Effector CD4-positive, alpha-beta T cell (primary cell): ENCODE measurements at places on chromosomes 4 and X.

GRCh38 chr4:69126024-69126423 is 29.8 kb downstream of the UGT2B7 start:
- DNase-seq: no peak

GRCh38 chr4:167616476-167616875 is 382.2 kb upstream of the SPOCK3 start:
- no peak for DNase-seq

DNA sequence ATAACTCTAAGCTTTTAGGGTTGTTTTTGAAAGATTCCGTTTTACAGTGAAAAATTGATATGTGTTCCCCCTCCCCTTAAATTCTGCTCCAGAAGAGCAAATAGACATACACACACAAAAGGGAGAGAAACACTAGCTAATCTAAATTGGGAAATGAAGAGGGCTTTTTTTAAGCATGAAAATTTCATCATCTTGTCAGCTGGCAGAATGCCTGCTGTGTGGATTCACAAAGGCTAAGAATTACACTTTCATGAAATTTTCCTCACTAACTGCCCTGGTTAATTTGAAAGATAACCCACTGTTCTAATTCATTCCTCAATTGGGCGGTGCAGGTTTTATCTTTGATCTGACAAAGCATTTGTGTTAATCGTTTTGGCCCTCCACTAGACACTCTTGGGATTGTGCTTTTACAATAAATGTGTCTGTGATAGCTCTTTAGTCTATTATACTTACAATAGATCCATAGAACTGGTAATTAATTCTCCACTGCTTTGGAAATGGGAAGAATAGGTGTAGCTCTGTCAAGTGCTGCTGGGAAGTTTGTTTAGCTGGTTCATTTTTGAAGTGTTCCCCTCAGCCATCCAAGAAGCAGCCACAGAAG is 152.9 kb downstream of the POLA1 start:
- DNase-seq: no peak

DNA sequence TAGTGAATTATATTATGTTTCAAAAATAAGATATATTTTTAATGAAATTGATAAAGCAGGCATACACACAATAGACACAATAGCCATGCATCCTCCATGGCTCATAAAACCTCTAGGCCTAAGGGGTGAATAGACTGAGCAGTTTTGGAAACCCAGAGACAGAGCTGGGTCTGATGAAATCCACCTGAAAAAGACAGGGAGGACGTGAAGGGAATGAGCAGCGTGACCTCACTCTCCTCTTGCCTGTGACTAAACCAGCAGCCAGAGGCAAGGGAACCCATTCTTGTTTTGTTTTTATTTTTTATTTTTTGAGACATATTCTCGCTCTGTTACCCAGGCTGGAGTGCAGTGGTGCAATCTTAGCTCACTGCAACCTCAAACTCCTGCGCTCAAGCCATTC is 424.4 kb upstream of the FAM241A start:
- DNase-seq: no peak

GRCh38 chrX:22389556-22390179 is 117.0 kb downstream of the CBLL2 start:
- no peak for DNase-seq

DNA sequence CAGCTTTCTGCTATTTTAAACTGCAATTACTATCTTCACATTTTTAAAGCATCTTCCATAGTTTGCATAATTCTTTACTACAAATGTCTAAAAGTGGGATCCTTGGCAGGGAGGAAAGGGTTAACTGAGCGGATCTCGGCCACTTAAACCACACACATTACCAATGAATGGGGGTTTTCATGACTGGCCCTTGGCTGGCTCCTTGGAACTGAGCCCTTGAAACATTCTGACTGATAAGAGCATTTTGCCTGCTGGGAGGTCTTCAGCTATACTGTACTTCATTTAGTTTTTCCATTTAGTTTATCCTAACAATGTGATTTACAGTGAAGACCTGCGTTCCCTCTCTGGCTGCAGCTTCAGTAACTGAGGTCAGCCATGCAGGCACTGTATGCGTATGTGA is 31.7 kb upstream of the MFAP3L start:
- no peak for DNase-seq

GRCh38 chr4:70994069-70994366 is 569 bp downstream of the DCK start:
- no peak for DNase-seq

- no peak for DNase-seq
These were observed 276.6 kb downstream of the DHRSX start for GRCh38 chrX:2224161-2224560.

DNA sequence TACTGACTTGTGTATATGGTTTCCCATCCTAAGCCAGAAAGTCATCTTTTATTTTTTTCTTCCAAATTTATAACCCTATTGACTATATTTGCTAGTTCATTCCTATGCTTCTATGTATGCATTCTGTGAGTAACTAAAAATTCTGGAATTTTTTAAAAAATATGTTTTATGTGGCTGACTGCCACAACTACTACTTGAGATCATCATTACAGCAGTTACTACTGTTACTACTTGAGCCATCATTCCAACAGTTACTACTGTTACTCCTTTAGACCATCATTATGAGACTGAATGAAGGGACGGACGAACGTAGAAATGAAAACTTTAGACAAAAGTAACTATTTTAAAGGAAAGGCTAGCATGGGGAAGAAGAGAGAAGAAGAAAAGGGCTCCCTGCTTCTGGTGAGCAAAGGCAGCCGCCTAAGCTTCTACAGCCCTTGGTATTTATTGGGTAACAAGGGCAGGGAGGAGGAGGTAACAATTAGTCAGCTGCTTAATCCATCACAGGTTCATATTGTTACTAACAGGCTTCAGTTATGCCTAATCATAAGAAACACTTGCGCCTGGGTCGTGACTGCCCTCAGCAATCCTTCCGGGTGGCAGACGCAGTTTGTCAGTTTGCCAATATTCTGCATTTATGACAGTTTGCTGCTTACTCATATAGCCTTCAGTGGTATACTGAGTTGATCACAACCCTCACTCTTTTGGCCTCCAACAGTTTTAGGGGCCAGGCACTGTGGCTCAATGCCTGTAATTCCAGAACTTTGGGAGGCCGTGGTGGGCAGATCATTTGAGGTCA is 80.4 kb downstream of the PDLIM5 start:
- no peak for DNase-seq

GRCh38 chr4:112234952-112235609 is 3.5 kb downstream of the AP1AR start:
- DNase-seq: peak; percentile 44

DNA sequence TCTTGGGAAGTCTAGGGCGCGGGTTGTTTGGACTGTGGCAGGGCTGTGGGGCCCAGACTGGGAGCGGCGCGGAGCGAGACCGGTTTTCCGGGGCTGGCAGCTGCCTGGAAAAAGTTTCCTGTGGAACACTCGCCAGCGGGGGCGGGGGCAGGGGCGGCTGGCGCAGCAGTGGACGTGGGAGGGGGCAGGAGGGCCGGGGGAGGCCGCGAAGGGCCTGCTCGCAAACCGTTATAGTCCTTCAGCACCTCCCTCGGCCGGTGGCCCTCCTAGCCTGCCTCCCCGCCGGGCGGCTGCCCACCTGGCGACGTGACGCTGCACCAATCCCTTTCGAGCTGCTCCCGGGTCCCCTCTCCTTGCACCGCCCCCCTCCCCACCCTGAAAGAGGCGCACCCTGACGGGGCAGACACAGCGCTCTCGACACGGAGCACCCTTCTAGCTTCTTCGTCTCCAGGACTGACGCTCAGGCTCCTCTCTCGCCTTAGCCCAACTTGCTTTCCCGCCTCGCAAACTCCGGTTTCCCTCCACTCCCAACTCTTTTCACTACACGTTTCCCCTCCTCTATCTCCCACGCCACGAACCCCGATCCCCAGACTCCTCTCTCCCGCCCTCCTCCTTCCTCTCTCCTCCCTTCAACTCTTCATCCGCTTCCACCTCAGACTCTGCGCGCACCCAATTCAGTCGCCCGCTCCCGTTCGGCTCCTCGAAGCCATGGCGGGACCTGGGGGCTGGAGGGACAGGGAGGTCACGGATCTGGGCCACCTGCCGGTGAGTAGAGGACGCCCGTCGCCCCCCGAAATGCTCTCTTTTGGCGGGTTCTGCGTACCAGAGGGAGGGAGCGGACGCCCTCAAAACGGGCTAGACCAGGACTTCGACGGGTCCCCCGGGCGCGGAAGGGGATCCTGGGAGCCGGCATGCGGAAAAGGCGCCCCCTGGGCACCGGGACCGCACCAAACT is at the start of gene NRK:
TSS of gene NRK (plus strand) at position 402 of the 954 bp plus-strand sequence. CDS start at position 709, 307 bp downstream.
- no peak for DNase-seq

DNA sequence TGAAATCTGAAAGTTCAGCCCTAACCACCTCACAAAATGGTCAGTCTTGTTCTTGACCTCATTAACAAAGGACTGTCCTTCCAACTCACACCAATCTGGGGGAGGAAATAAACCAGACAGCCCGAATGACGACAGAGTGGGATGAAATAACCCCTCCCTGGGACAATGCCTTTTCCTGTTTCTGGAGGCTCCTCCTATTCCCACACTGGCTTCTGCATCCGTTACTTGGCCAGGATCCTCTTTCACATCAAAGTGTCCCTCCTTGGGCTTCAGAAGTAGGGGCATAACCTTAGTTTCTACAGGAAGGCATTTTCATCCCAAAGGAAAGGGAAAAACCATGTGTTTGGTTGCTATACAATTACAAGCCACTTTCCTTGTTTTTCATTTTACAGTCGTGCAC is 59.8 kb upstream of the RPL34 start:
- DNase-seq: no peak

DNA sequence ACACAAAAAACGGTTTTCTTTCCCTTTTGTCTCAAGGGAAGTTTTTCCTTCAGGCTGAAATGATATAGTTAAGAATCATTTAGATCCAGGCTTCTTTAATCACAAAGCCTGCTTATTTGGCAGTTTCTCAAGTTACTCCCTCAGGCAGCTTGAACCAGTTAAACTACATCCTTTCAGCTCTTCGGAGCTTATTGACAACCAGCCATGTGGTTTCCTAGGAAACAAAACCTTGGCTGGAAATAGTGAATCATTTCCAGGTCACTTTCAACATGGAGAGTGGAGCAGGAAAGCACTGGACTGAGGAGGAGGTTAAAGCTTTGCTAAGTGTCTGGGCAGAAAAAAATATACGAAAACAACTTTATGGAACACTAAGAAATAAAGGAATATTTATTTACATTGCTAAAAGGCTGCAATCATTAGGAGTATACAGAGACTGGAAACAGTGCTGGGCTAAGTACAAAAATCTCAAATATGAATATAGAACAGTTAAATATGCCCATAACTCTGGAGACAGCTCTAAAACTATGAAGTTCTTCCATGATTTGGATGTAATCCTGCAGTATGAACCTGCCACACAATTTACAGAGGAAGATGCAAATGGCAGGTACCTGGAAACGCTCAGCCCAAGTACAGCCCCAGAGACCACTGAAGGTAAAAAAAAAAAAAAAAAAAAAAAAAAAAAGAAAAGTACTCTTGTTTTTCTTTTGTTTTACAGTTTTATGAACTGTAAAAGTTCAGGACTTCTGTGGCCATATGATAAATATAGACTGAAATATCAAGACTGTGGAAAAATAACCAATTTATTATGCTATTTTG is 23.2 kb upstream of the AASDH start:
- no peak for DNase-seq

DNA sequence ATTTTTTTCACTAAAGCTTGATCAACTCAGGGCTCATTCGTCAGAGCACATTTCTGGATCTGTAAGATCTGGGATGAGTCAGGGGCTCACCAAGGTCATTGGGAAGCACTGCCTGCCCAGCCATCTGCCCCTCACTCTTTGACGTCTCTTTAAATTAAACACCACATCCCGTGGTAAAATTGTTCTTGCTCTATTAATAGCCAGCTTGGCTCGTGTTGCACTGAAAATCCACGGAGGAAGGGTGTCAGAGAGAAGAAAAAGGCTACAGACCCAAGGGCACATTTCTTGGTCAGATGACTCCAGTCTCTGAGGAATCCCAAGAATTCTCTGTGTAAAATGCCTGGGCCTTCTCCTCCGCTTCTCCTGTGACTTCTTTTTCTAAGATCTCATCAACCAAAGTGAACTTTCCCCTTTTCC is 45.7 kb upstream of the GATB start:
- DNase-seq: no peak

GRCh38 chr4:188971125-188971524 is 831.9 kb downstream of the TRIML1 start:
- DNase-seq: no peak

GRCh38 chr4:137543198-137543597 is 10.9 kb upstream of the PCDH18 start:
- no peak for DNase-seq

DNA sequence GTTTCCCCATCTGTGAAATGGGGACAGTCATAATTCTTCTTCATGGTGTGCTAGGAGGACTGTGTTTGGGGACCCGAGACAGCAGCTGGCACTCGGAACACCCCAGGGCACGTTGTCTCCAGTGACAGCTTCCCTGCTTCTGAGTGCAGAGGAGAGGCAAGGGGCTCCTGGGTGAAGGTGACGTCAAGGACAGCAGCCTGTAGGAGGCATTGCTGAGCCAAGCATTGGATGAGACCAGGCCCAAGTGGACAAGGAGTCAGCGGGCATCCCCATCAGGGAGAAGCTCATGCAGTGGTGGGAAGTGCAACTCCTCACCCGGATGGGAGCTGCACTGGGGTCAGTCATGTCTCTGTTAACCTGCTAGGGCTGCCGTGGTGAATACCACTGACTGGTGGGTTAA is 46.1 kb downstream of the EVC start:
- DNase-seq: no peak

GRCh38 chrX:101260435-101260834 is 30.7 kb downstream of the TAF7L start:
- no peak for DNase-seq

- DNase-seq: no peak
These were observed 314.9 kb upstream of the SMIM31 start for GRCh38 chr4:164439037-164439436.

GRCh38 chr4:89836031-89836745 is 773 bp downstream of the SNCA start:
- no peak for DNase-seq

DNA sequence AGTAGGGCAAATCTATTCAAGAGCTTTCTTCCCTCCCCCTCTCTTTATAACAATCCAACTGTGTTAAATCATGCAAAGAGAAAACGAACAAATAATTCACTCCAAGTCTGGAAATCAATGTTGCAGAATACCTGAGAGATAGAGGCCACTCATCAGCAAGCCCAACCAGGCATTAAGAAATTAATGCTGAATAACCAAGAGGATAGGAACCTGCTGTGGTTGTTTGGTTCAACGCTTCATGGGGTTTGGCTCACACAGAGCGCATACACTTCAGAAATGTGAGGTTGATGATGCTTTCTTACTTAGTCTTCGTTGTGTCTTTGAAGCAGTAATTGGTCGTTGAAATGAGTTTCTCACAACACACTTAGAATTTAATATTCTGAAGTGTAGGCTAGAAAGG is 1540.0 kb upstream of the PABPC4L start:
- no peak for DNase-seq

DNA sequence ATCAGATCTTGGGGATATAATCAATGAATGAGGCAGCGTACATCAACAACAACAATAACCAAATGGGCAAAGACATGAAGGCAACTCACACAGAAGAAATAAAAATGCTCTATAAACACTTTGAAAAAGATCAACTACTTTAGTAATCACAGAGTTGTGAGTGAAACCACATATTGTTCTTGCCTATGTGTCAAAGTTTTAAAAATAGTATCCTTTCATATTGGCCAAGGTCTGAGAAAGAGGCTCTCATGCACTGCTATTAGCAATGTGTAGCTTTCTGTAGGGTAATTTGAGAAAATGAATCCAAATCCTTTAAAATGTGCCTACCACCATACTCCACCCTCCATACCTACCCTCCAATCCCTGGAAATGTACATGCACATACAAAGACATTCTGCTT is 25.0 kb downstream of the COQ2 start:
- DNase-seq: no peak
